Prostate gland (tissue), 2 donors: ENCODE measurements at places on chromosomes 13 and 19.

DNA sequence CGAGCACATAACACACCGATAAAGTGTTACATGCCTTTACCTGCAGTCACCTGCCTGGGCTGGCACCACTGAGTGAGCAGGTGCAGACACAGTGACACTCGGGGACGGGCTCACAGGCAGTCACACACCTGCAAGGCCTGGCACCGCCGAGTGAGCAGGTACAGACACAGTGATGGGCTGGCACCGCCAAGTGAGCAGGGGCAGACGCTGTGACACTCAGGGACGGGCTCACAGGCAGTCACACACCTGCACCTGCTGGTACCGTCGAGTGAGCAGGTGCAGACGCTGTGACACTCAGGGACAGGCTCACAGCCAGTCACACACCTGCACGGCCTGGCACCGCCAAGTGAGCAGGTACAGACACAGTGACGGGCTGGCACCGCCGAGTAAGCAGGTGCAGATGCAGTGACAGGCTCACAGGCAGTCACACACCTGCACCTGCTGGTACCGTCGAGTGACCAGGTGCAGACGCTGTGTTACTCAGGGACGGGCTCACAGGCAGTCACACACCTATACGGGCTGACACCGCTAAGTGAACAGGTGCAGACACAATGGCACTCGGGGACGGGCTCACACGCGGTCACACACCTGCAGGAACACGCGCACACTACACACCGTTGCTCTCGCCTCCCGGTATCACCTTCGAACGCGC is 470 bp downstream of the ZNF835 start:
- no peak for DNase-seq

DNA sequence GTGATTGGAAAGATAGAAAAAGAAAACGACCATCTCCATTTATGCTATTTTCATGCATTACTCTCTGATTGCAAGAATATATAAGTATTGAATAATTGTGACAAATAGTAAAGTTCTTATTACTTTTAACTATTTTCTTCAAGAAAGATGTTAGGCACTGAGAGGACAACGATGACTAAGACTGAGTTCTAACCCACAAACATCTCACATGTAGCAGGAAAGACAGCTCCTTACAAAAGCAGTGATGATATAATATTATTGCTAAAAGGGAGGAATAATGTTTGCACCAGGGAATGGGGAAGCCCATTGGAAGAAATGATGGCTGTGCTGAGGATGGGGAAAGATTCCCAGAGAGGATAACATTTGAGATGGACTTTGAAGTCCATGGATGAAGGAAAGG is 22.6 kb downstream of the RXFP2 start:
- DNase-seq, result no peak

- no peak for DNase-seq
Observed at GRCh38 chr19:52226652-52227051, 36.8 kb downstream of the PPP2R1A start.

DNA sequence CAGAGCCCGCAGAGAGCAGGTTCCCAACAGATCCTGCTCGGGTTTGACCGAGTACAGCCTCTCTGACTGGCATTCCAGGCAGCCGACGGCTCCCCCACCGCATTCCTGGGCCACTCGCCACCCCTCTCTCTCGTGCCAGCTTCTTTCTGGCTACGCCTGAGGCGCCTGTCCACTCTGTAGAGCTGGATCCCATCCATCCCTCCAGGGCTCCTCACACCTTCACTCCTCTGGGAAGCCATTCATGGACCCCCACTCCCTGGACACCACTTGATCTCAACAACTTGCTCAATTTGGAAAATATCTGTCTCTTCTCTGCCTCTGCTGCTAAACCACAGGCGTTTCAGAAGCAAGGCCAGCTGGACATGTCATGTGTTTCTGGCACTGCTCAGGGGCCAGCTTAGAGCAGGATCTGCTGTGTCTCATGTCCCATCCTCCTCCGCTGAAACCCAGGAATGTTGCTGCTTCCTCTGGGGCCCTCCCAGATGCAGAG is 30.6 kb upstream of the ATP1A3 start:
- DNase-seq, result no peak

DNA sequence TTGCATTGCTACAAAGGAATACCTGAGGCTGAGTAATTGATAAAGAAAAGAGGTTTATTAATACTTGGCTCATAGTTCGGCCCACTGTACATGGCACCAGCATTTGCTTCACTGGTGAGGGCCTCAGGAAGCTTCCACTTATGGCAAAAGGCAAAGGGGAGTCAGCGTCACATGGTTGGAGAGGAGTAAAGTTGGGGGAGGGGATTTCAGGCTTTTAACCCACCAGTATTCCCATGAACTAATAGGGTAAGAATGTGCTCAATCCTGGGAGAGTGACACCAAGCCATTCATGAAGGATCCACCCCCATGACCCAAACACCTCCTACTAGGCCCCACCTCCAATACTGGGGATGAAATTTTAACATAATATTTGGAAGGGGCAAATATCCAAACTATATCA is 82.5 kb upstream of the MYCBP2 start:
- DNase-seq, result no peak

GRCh38 chr19:15466851-15467733 is 2.7 kb upstream of the RASAL3 start:
- no peak for DNase-seq

DNA sequence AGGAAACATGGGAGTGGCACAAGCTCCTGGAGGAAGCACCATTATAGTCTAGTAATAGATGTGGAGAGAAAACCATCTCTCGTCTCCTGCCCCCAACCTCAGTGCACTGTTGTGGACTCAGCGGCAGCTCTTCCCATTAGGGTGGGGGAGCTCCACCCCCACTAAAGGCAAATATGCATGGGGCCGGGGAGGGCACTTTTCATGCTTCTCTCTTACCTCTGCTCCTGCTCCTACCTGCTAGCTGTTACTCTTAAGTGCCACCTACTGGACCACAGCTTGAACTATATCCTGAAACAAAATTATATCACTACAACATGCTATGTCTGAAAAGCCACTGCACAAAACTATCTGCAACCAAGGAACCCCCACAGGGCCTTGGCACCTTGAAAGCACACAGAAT is 112.6 kb upstream of the DACH1 start:
- DNase-seq, result no peak

DNA sequence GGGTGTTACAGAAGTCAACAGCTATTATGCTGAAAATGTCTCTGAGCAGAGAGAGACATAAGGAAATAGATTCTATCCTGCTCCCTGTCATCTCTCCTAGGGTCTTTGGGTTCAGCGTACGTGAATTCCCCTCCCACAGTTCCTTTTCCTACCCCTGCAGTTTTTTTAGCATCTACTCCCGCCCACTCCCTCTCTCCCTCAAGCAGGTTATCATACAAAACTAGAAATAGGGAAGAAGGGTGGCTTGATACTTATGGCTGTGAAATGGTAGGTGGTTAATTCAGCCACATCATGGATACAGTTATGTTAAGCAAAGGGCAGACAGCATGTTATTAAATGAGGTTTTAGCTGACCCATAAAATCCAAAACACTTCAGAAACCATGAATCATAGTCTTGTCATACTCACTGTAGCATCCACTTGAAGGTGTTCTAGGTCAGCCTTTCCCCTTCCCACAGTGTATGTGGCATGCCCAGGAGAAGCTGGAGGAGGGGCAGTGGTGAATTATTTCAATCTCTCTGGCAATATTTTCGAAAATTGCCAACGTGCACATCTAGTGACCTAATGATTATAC is 236.8 kb upstream of the SERP2 start:
- DNase-seq, result no peak

DNA sequence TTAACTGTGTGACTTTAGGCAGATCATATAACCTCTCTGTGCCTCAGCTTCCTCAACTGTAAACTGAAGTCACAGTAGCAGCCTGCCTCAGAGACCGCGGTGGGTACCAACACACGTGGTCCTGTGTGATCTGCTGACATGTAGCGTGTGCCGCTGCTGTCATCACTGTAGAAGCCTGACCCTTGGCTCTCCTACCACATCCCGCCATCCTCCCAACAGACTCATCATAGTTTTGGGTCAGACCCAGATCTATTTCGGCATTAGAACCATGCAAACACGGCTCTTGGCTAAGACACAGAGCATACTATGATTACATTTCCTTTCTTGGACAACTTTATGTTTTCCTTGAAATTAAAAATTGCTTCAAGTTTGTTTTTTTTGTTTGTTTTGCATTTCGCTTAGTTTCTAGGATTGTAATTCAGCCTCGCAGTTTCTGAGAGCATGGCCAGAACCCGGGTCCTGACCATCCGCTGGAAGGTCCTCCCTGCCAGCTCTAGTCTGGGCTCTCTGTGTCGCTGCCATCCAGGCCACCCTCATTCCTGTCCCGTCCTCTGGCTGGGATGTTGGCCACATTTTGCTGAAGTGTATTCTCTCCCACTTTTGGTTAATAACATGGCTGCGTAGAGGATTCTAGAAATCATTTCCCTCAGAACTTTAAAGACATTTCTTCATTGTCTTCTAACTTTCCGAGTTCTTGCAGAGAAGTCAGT is 53.0 kb downstream of the GGACT start:
- no peak for DNase-seq

DNA sequence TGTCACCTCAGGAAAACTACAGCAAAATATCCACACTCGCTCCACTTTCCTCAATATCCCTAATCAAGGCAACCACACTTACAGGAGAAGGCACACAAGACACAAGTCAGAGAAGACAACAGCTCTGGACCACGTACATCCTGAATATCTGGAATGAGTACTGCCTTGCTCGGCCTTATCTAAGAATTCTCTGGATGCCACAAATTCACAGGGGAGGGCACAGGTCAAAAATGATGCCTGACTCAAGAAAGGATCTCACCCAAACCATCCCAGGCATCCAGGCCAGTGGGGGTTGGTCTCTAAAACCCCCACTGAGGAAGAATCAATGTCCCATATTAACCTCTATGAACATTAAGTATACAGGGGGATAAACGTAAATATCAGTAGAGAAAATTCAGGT is 29.9 kb downstream of the ATP7B start:
- DNase-seq, result no peak
